SW480 (cell line): ENCODE measurements at places on chromosomes 11 and 22.

GRCh38 chr11:17384002-17384511, 4.4 kb downstream of the KCNJ11 start:
- DNase-seq = peak; percentile 76

GRCh38 chr11:29562183-29562582, 454.6 kb downstream of the KCNA4 start:
- no peak for DNase-seq

DNA sequence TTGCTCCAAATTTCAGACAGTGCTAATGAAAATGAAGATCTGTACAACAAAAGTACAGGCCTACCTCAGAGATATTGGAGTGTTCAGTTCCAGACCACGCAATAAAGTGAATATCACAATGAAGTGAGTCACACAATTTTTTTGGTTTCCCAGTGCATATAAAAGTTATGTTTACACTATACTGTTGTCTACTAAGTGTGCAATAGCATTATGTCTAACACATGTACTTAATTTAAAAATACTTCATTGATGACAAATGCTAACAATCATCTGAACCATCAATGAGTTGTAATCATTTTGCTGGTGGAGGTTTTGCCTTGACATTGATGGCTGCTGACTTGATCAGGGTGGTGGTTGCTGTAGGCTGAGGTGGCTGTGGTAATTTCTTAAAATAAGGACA, 60.6 kb upstream of the E2F8 start:
- DNase-seq = no peak

DNA sequence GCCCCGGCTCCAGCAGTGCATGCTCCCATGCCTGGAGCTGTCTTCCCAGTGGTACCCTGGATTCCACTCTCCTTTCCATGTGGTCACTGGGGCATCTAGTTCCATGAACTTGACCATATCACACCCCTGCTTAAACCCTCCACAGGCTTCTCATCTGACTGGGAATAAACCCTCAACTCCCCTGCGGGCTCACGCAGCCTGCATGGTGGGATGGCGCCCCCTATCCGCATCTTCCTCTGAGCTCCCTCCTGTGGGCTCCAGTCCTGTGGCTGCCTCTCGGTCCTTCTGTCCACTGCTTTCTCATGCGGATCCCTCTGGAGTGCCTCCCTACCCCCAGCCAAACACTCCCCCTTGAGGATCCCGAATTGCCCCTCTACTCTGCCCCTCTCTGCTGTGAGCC, 41.4 kb upstream of the TTLL12 start:
- peak; percentile 26 for DNase-seq

DNA sequence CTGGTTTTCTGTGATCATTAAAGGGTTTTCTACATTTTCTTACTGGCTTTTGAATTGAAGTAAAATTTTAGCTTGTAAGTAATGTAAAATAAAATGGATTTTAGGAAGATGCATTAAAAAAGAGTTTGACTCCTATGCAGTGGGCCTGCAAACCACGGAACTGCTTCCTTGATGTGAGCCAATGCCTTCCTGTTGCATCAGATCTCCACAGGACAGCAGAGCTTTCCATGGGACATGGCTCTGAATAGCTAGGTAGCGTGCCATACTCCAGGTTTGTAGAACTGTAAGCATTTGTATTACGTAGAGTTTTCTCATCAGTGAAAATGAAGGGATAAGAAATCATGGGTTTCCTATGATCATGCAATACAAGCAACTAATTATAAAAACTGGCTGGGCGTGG, 133.4 kb downstream of the SWAP70 start:
- no peak for DNase-seq

- DNase-seq = peak; percentile 63
Observed at GRCh38 chr11:15493066-15493465, 378.3 kb downstream of the INSC start.

GRCh38 chr11:67031791-67032561, 9.0 kb downstream of the SYT12 start:
- DNase-seq = peak; percentile 22

- DNase-seq = no peak
Observed at GRCh38 chr11:30487200-30487898, 98.8 kb downstream of the MPPED2 start.
